Cardiac fibroblast (primary cell): ENCODE measurements at places on chromosomes 13 and 19.
A peak's percentile ranks its signal among the peaks of the same experiment; 100 is the strongest.

GRCh38 chr19:35321291-35321690 is 7.7 kb upstream of the CD22 start:
- DNase-seq = no peak

- peak; percentile 62 for DNase-seq
Observed at GRCh38 chr13:113209759-113210421, 477 bp downstream of the CUL4A start.

GRCh38 chr13:75797239-75797638 is 161.1 kb downstream of the LMO7 start:
- DNase-seq = no peak

GRCh38 chr19:9941231-9941630 is 4.9 kb upstream of the OLFM2 start:
- DNase-seq = peak; percentile 59

DNA sequence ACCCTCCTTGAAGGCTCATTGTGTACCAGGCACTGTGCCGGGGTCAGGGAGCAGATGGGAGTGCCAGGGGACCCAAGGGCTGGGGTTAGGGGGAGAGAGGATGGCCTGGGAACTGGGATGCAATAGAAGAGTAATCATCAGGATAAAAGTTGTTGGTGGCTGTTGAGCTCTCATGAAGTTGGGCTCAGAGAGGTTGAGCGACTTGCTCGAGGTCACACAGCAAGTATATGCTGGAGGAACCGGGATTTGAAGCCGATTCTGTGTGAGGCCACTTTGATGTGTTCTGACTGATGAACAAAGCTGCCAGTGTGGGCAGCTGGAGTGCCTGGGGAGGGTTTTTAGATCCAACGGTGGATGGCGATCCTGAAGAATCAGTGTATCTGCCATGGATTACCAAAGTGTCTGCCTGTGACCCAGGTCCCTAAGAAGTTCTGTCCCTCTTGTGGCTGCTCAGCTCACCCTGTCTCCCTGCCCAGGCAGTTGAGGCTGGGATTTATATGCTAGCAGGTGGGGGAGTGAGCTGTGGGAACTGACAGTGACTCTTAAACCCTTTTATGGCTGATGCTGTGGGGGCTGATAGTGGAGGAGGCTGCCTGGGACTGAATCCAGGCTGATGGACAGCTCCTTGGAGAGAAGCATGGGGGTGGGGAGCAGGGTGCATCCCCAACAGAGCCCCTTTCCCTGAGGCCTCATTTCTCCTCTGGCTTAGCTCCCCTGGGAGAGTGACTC is 8.3 kb downstream of the ARHGEF18 start:
- no peak for DNase-seq

DNA sequence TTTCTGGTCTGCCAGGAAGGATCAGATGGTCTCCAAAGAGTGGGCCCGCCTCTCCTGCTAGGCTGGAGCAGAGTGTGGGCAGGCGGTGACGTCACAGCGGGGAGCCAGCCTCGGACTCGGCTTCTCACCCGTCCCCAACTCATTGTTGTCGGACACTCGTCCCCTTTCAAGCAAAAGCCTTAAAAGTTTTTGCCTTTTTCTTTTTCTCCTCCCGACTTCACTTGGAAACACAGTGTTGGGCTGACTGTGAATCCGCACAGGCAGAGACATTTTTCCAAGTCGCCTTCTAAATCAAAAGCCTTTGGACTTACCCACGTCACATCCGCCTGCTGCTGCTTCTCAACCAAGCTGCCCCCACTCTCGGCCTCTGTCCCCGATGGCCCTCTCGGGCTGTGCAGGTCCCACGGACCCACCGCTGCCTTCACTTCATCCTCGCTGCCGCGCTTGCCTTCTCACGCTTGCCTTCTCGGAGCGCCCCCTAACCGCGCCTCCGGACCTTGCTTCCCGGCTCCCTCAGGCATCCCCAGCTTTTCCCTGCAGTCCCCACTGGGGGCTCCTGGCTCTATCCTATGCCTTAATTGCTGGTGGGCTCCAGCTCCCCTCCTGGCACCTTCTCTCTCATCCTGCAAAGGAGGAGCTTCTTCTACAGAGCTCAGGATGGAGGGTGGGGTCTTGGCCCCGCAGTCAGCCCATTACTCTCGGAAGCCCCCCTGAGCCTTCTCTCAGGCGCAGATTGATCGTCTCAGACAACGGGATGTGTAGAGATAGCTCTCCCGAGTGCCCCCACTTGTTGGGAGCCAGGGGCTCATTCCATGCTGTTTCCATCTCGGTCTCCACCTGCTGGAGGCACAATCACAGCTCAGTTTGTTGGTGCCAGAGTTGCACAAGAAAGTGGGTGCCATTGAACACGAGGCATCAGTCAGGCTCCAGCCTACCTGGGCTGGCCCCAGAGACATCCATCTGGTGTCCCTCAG is 3.9 kb upstream of the ZNF135 start:
- DNase-seq = peak; percentile 19

DNA sequence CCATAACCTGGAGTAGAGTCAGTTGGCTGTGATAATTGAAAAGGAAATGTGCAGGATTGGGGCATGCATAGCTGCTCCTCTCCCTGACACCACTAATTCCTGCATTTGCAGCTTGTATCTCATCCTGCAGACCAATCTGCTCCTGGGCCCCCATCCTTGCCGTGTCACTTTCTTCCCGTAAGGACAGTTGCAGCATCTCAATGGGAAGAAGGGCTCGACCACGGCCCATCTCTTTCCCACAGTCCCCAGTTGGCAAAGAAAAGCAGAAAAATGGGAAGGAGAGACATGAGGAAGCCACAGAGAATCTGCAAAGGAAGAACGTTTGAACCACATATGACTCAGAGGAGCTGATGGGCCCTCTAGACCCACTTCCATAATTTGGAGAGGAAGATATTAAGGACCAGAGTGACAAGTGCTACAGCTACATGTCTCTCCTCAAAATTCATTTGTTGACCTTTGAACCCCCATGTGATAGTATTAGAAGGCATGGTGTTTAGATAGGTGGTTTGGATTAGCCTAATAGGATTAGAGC is 1.8 kb upstream of the SIGLEC12 start:
- no peak for DNase-seq

GRCh38 chr19:35253316-35254286 is 4.8 kb downstream of the LSR start:
- no peak for DNase-seq

DNA sequence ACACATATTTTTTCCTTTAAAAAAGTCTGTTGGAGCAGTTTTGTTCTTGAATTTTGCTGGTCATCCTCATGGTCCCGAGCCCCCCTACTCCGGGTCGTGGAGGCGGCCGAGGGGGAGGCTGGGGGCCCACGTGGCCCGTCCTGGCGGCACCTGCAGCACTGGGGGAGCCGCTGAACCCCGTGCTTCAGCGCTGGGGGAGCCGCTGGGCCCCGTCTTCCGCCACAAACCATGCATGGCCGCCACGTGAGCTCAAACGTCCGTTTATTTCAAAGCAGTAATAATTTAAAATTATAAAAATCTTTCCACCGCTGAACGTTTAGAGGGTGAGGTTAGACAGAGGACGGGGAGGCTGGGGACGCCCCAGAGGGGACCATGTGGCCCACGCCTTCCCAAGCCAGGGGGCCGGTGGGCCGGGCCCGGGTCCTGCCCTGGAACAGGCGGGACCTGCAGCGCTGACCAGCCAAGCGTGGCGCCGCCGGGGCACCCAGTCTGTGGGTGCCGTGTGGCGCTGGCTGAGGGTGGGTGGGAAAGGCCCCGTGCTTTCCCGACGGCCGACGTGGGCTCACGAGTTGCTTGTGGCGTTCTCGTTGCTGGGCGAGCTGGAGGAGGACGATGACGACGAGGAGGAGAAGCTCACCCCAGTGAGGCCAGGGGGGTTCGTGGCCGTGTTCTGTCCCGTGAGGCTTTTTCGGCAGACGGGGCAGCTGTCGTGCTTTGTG is 8.0 kb downstream of the FGF22 start:
- no peak for DNase-seq

- no peak for DNase-seq
Observed at GRCh38 chr19:18097993-18098890, 664 bp downstream of the MAST3 start.

GRCh38 chr19:56839652-56840450 is 675 bp downstream of the PEG3 start:
- DNase-seq = peak; percentile 94

DNA sequence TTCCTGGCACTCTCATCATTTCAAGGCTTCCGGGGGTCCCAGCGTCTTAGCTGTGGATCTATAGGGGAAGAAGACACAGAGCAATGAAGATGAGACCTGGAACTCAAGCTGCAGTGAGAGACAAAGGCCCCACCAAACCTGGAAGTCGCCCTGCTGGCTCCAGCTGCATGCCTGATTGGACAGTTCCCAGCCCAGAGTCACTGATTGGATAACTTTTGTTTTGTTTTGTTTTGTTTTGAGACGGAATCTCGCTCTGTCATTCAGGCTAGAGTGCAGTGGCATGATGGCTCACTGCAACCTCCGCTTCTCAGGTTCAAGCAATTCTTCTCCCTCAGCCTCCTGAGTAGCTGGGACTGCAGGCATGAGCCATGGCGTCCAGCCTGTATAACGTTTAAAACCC is 6.4 kb upstream of the ZNF431 start:
- no peak for DNase-seq

- peak; percentile 79 for DNase-seq
Observed at GRCh38 chr19:40147693-40148347, 43.4 kb upstream of the MAP3K10 start.

- no peak for DNase-seq
Observed at GRCh38 chr13:48201044-48201443, 32.0 kb upstream of the ITM2B start.

GRCh38 chr19:18002347-18002850 is 5.6 kb upstream of the ARRDC2 start:
- no peak for DNase-seq

- no peak for DNase-seq
Observed at GRCh38 chr13:20701461-20701860, 2.0 kb upstream of the IL17D start.

DNA sequence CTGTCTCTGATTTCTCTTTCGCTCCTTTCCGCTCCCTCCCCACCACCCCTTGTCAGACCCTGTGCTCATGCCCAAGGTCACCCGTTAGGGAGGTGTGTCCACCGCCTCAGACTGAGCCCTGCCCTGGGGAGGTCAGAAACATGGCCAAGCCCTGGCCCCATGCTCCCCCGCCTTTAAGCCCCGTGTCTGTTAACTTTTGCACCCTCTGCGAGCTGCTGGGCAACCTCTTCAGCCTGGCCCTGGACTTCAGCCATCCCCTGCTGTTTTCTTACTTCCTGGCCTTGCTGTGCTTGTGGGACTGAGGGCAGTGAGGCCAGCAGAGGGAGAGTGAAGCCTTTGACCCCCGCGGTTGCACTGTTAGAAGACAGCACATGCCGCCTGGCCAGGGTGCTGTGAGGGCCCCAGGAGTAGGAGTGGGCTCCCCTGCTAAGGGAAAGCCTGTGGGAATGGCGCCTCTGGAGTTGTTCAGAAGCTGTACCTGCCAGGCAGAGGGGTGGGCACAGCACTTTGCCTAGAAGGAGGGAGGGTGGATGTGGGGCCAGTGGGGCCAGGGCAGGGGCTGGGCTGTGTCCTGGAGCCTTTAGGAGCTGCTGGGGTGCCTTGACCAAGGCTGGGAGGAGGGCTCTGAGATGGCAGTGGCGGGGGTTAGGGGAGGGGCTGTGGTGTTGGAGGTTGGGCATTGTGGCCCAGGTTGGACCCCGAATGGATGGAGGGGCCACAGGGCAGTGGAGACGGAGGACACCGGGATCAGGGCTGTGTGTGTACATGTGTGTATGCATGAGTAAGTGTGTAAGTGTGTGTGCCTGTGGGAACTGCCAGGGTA is 7.9 kb downstream of the UPF1 start:
- peak; percentile 37 for DNase-seq

- peak; percentile 94 for DNase-seq
Observed at GRCh38 chr19:44718441-44719261, 19.7 kb downstream of the CEACAM16 start.

GRCh38 chr19:4376671-4376990 is 23.7 kb downstream of the SH3GL1 start:
- DNase-seq = no peak

- DNase-seq = no peak
Observed at GRCh38 chr13:68417801-68418200, 1187.7 kb upstream of the PCDH9 start.

DNA sequence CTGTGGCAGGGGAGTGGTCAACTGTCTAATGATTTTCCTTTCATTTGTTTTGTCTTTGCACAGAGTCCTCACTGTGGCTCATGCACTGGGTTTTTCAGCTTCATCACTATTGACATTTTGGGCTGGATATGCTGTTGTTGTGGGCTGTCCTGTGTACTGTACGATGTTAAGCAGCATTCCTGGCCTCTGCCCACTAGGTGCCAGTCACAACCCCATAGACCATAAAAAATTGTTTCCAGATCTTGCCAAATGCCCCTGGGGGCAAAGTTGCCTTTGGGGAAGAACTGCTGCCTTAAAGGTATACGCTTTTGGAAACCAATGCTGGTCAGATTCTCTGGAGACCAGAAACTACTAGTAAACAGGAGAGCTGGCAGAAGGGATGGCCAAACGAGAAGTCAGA is 310.4 kb downstream of the SPRY2 start:
- peak; percentile 59 for DNase-seq

DNA sequence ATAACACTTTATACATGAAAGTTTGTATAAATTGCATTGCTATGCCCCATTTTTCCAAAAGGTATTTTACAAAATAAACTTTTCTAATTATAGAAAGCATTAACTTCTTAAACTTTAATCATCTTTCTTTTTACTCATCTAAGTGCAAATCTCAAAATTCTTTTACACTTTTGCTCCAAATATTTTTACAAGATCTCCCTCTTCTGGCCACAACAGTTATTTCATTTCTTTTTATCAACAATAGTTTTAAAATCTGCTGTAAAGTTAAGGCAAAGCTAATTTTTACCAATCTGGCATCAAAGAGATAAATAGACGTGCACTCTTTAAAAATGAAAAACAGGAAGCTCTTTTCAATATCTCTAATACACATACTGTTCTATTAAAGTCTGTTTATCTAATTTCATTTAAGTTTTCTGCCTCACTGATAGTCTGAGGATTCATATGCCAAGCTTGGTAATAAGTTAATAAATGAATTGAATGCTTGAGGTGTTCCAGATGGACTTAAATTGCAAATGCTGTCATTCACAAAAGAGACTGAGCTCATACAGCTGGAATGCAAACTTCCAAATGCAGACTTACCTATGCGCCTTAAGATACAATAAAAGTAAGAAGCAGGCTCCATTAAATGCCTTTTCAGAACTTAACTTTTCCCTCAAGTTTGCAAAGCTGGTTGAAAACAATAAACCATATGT is 583.0 kb upstream of the ATXN8OS start:
- no peak for DNase-seq
